Kidney capillary endothelial cell (primary cell): ENCODE measurements at places on chromosomes 1 and 21.

GRCh38 chr1:44485934-44486460, 80.9 kb downstream of the RNF220 start:
- no peak for DNase-seq

GRCh38 chr21:40752125-40752524, 94.8 kb downstream of the DSCAM start:
- DNase-seq, result no peak

- no peak for DNase-seq
Measured at GRCh38 chr1:54300401-54300800, 100.4 kb downstream of the MRPL37 start.

DNA sequence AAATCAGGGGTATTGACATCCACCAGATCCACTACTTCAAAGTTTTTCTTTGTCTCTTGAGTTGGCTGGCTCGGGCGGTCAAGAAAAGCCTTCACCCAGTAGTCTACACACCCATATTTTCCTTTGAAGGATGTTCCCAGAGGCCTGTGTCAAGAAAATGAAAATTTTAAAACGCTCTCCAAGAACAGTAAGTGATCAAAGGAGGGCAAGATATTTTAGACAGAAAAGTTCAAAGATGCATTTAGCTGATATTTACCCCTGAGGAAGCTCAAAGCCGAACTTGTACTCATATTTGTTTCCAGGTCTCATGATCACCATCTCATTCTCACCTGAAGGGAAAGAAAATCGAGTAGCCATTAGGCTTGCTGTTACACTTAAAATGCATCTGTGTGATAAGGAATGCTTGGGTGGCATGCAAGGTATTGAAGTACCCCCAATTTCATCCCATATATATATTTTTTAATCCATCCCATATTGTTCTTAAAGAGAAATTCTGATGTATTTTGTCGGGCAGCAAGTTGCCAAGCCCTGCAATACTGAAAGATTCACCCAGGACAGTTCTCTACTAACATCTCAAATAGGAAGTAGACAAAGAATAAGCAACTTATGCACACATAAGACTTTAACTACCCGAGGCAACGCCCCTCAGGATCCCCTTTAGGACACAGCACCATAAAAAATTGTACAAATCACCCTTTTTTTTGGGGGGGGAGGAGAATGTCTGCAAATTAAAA, 1.1 kb downstream of the TXNIP start:
- DNase-seq, result no peak

DNA sequence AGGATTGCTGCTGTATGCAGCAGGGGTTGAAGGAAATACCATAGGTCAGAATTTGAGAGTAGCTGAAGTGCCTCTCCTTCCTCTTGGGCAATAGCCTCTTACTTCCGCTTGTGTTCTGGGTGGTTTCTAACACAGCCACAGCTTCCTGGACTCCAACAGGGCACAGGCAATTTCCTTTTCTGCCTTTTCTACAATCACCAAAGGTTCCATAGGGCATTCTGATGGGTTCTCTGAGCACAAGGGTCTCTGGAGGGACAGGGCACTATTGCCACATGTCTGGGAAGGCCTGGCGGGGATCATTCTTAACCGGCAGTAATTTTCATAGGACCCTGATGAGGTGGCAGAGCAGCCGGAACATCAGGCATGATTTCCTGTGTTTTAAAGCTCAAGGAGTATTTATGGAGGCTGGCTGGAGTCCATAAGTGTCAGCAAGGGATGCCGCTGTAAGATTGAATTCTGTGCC, 5.5 kb upstream of the AGTRAP start:
- DNase-seq, result peak; percentile 51

DNA sequence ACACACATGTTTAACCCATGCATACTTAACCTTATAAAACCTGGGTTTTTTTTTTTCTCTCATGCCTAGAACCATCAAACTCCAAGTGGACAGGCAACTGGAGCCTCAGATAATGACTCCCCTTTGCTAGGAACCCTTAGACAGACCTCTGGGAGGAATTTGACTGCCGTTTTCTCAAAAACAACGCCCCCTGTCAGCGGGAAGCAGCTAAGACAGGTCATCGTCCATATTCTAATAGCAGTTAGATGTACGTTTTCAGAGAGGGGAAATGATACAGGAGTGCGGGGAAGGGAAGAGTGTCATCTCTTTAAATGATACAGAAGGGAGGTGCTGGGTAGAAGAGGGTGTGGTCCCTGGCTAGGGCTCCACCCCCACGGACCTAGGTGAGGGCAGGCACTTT, 34.7 kb downstream of the LRRC3 start:
- DNase-seq, result no peak

DNA sequence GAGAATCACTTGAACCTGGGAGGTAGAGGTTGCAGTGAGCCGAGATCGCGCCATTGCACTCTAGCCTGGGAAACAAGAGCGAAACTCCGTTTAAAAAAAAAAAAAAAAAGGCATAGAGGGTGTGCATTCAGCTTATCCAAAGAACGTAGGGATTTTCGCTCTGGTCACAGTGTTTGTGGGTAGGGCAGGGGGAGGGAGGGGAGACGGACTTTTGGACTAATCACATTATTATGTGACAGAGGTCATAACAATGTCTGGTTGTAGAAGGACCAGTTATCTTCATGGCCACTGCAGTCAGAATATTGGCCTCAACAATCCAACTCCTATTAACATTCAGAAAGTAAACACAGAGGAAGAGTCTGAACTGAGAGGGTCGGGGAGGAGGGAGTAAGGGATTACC, 25.7 kb downstream of the RHOU start:
- no peak for DNase-seq

GRCh38 chr1:61412601-61413000, 312.3 kb downstream of the TM2D1 start:
- no peak for DNase-seq

DNA sequence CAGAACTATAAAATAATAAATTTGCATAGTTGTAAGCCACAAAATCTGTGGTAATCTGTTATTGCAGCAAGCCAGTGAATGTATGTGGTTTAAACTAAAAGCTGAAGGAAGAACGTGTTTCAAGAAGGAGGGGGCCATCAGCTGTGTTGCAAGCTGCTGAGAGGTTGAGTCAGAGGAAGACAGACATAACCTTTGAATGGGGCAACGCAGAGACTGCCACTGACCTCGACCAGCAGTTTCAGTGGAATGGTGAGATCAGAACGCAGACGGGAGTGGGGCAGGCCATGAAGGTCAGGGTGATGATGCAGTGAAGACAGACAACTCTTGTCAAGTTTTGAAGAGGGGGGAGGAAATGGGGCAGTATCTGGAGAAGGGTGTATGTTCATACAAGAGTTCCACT, 23.2 kb upstream of the QSOX1 start:
- DNase-seq, result peak; percentile 34

DNA sequence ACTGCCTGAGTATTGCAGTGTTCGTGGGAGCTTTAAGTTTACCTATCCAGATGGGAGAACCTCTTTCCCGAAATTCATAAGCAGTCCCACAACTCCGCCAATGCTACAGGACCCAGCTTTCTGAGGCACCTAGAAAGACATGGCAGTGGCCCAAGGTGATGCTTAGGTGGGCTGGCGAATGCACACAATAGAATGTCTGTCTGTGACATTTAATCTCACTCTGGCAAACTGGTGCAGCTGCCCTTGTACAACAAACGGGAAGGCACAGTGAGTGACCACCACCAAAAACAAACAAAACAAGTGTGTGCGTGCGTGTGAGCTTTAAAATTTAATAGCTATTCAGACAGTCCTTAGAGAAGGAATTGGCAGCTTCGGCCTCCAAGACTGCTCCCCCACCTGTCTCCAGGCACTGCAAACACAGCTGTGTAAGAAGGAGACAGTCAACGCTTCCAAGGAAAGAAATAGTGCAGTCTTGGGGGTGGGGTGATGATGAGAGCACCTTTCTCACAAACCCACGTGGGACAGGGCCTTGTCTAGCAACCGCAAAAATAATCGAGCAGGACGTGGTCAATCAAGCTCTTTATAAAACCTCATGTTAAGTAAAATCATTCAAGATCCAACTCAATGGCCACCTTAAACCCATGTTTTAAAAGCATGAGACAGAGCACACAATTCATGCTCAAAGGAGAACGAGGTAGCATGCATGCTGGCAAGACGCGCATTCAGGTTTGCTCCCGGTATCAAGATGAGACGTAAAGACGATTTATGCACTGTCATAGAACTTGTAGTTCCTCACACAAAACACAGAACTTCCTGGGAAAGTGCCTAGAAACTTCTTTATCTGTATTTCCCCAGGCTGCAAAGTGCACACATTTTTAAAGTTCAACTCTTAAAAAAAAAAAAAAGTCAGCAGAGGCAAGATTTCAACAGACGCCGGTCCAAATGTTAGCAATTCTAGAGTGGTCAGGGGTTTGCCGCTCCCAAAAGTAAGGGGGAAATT, 84.1 kb downstream of the TM2D1 start:
- DNase-seq, result no peak

GRCh38 chr21:26195708-26196107, 25.1 kb upstream of the APP start:
- DNase-seq, result no peak

- no peak for DNase-seq
Measured at GRCh38 chr1:184193451-184193850, 141.9 kb downstream of the TSEN15 start.

- DNase-seq, result peak; percentile 86
Measured at GRCh38 chr1:185096531-185096930, 51.2 kb downstream of the RNF2 start.
